ENCODE measurements at places on chromosomes 12 and 14.

GRCh38 chr14:89371585-89372511 is 45.2 kb downstream of the FOXN3 start:
- DNase-seq = peak; percentile 64

DNA sequence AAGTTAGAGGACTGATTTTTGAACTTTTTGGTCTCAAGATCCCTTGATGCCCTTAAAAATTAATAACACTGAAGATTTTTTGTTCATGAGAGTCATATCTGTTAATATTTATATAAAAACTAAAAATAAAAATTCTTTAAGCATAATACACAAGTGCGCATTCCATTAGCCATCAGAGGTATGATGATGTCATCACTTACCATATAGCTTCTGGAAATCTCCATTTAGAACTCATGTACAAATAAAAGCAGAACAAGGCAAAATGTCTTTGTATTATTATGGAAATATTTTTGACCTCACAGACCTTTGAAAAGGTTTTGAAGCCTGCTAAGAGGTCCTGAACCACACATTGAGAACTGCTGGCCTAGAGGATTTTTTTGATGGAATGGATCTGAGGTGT is 214.4 kb upstream of the GARIN6 start:
- DNase-seq = no peak

DNA sequence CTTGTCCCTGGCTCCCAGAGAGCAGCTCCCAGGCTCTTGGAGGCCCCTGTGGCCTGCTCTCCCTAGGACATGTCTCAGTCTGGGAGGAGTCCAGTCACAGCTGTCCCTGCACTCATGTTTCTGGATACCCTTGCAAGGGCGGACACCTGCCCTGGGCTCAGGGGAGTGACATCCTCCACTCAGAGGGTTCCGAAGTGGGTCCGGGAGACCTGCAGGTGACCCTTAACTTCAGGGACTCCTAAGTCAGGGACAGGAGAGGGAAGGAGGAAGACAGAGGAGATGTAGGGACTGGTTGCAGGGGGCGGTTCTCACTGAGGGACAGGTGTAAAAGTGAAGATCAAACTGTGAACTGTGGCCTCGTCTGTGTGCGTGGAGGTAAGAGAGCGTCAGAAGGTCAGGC is 37.6 kb downstream of the CACNA2D4 start:
- DNase-seq = no peak

DNA sequence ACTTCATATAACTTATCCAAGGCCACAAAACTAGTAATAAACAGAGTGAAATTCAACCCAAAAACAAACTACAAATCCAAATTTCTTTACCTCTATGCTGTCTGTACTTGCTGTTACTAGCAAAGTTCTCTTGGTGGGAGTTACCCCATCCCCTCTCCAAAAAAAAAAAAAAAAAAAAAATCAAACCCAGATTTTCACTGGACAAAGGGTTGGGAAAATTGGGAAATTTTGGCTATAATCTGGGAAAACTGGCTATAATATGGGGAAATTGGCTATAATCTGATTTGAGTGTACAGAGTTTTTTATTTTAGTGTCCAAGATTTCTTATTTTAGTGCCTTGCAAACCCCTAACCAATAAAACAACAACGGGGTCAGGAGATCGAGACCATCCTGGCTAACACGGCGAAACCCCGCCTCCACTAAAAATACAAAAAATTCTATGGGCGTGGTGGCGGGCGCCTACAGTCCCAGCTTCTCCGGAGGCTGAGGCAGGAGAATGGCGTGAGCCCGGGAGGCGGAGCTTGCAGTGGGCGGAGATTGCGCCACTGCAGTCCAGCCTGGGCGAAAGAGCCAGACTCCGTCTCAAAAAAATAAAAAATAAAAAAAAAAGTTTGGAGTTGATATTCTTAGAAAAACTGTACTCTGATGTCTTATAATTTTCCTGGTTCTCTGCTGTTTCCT is 148.4 kb downstream of the CHST11 start:
- peak; percentile 80 for DNase-seq

DNA sequence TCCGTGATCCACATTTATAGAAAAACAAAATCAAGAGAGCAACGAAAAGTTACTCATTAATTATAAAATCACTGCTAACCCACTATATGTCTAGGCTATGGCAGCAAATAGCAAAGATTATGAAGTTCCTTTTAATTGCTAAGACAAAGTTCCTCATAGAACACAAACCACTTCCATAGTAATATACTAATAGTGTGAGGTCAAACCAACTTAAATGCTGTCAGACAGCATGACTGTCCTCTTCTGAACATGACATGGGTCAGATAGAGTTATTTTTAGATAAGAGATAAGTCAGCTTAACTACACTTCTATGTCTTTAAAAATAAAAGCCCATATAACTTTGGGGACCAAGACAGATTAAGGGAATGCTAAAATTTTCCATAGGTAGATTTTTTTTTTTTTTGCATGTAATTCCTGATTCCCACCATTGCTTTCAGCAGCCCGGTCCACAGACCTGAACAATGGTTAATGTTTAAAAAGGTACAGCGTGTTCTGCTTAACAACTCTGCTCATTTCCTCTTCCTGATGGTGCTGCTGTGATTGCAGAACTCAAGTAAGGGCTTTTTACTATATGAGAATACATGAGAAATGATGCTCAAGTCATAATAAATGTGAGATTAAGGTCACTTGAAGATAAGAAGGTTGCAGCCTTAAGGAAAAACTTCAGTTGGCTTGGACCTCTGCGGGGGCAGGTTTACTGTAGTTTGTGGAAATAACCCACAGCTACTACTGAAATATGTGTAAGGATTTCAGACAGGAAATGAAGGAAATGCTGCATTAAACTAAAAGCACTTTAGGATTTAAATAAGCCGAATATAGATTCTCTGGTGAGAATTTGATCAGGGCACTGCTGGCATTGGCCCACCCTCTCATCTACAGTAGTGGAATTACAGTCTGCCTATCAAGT is 37.7 kb upstream of the DUSP6 start:
- no peak for DNase-seq

DNA sequence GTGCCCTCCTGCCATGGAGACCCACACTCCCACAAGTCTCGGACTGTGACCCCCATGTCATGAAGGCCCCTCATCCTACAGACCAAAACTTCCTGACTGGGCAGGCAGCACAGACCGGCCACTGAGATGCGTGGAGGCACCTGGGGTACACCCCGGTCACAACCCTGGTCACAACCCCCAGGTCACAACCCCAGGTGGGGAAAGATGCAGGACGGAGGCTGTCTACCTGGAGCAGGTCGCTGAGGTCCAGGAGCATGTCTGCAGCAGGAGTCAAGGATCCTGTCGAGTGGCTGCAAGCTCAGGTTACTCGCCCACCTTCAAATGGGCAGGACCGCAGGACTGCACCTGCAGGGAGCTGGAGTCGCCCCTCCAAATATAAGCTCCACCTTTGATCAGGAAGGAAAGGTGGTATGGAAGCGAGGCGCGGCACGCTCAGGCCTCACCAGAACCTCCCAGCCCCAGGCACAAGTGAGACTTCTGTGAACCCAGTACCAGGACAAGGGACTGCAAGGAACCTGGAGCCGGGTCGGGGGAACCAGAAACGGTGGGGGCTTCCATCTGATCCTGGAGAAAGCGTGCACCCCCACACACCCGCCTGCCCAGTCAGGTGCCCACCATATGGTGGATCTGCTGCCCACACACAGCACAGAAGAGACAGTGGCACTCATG is 8.1 kb downstream of the BTBD6 start:
- DNase-seq = no peak

GRCh38 chr14:50943261-50943942 is 881 bp downstream of the PYGL start:
- peak; percentile 54 for DNase-seq

DNA sequence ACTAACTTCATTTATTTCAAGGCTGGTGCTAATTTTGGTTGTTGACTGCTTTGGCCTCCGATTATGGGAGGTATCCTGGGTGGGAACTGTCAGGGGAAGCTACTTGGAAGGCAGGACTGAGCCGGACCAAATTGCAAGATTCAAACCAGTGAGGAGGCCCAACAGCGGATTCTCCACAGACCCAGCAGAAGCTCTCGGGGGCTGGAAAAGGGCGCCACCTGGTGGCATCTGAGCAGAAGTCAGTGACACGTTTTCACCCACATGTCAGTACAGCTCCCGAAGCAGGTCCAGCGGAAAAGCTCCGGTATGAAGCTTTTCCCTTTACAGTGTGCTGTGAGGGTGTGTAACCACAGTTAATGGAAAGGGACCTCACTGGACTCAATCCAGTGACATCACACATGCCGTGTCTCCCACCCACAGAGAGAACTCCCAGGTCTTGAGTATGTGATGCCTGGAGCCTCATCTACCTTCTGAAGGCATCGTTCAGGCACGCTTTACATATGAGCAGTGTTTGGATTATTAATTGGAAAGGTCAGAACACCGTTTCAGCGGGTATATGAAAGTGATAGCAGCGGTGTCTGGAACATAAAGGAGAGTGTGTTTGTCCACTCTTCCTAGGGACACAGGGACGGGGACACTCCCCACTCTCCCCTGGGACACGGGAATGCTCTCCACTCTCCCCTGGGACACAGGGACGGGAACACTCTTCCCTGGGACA is 3.6 kb upstream of the P2RX2 start:
- peak; percentile 86 for DNase-seq

GRCh38 chr14:51884086-51884927 is 23.9 kb downstream of the GNG2 start:
- DNase-seq = no peak

GRCh38 chr12:68102163-68102562 is 57.4 kb downstream of the IFNG start:
- DNase-seq = no peak

DNA sequence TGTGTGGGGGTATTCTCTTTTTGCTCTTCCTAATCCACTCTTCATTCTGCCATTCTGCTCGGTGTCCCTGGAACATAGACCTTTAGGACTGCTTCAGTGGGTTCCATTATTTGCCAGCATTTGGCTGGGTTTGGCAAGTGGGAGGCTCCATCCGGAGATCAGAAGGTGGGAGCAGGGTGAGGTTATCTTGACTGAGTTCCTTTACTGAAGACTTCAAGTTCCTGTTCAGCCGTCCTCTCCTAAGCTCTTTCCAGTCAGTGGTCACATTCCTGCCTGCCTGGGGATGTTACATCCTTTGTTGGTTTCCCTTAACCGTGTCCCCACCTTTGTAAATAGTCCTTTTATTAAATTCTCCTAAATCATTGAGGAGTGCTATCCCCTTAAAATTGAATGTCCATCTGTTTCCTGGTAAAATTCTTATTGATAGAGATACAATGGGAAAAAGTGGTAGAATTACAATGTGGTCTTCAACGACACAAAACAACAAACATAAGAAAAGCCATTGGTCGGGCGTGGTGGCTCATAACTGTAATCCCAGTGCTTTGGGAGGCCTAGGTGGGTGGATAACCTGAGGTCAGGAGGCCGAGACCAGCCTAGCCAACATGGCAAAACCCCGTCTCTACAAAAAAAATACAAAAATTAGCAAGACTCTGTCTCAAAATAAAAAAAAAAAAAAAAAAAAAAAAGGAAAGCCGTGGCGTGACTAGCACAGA is 5.0 kb upstream of the MIA2 start:
- no peak for DNase-seq

- no peak for DNase-seq
Measured at GRCh38 chr12:85182699-85183098, 97.3 kb upstream of the ALX1 start.

DNA sequence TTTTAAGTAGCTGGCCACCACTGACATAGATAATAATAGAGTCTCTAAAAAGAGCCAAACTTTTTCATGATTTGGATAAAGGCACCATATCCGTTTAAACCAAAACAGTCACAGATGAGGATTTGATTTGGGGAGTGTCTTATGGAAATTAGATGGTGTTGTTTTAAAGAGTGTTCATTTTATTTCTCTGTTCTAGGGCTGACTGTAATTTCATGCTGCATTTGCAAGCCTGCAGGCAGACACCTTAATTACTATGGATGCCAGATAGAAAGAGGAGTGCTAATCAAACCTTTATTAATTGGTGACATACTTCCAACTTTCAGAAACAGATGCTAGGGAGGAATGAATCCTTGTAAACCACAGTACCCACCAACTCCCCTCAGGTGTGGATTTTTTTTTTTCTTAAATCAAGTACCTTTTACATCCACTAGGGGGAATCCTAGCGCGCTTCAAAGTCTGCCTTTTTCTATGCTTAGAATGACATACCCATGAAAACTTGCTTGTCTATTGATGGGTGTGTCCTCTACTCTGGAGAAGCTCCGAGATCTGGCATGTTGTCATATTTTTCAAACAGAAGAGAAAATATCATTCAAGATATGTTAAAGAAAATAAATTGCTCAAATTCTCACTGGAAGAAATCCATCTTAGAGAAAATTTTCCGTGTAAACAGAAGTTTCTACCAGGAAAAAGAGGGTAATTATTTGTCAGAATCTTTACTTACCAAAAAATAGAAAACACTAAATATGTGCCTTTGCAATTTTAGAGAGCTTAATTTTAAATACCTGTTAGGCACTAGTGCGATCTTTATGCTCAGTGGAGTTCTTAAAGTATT is 14.2 kb upstream of the PLXNC1 start:
- peak; percentile 82 for DNase-seq

DNA sequence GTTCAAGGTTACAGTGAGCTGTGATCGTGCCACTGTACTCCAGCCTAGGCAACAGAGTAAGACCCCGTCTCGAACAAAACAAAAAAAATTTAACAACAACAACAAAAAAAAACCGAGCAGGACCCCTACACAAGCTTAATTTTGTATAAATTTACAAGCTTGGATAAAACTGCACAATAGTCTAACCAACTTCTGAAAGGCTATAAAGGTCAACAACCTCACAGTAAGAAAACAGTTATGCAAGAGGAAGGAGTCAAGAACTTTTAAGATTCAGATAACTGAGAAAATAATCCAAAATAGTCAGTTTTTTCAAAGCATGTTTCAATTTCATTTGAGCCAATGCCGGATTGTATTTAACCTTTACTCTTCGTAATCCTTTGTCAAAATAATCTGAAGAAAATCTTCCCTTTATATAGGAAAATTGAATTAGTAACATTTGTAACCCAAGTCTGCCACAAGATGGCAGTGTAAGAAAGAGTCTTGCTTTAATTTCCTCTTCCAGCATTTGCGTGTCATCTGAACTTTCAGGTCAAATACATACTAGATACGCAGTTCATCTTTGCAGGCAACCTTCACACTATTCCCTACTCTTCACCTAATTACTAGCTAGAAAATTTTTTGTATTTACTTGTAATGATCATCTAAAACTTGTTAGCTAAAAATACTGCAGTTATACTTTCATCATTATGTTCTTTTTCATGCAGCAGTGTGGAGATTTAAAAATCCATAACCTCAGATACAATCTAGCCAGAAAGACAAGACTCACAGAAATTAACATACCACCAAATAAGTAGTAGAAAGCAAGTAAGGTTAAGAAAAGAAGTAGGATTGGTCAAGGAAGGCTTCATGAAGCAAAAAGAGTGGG is 5.8 kb downstream of the CCNB1IP1 start:
- peak; percentile 78 for DNase-seq

DNA sequence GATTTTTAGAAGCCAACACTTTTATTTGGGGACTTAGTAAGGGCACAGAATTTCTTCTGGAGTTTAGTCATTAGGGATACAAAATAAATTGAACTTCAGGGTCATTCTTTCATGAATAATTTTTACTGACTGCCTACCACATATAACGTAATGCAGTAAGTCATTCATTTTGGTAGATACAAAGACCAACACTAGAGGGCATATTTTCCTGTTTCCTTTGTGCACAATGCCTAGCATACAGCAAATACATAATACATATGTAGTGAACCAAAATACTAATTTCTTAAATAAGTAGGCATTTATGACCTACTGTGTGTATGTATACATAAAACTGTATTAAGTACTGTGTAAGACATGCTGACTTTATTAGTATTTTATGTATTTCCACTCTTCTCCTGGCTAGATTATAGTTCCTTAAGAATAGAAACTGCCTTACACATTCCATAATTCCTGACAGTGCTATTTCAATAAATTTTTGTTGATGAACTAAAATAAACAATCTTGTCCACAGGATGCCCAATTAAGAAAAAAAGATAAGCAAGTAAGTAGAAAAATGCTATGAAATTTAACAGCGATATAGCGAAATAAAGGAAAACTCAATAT is 47.9 kb downstream of the PPP1R12A start:
- DNase-seq = peak; percentile 71

All from GM23248 (cell line).